ENCODE measurements at places on chromosomes 3 and 15.

GRCh38 chr3:34183611-34184340, 385.3 kb downstream of the PDCD6IP start:
- no peaks in the 10 kb centered on the region for H3K36me3 ChIP-seq
- H3K27ac ChIP-seq: no peak overlapping the region
- no peak overlapping the region for H3K4me3 ChIP-seq
- H3K27me3 ChIP-seq: no peaks in the 10 kb centered on the region
- DNase-seq: no peak

DNA sequence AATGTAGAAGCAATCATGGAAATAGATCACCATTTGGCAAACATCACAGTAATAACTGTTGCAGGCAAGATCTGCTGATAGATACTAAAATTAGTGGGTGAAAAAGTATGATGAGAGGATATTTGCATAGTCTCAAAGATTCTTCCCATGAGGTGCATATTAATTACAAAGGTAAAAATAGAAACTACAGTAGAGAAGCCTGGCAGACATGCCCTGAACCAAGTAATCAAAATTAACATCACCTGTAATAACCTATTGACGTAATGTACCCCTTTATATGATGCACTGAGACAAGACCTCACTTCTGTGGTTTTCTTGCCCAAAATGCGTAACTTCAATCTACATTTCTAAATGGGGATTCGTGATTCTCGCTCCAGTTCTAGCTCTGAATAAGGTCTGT, 14.4 kb downstream of the POMGNT2 start:
- H3K36me3 ChIP-seq: no peaks in the 10 kb centered on the region
- H3K4me3 ChIP-seq: no peak overlapping the region
- H3K4me1 ChIP-seq: peaks cover 2% of the 10 kb centered on the region
- H3K27me3 ChIP-seq: no peaks in the 10 kb centered on the region

DNA sequence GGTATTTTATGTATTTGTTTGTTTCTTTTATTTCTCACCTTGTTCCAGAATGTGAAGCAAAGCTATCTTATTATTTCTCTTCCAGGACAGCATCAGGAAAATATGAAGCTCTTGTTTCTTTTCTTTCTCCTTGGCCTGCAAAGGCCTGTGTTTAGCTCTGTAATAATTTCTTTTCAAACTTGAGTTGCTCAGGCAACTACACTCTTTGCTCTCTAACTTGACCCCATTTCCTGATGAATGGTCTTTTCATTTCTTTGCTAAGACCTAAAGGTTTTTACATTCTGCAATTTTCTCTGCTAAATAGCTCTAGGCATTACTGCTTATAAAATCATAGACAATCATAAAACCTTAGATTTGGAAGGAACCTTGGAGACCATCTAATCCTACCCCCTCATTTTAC, 26.2 kb upstream of the ZNF770 start:
- DNase-seq: no peak
- H3K27me3 ChIP-seq: no peaks in the 10 kb centered on the region
- H3K4me1 ChIP-seq: no peaks in the 10 kb centered on the region

- DNase-seq: no peak
- H3K36me3 ChIP-seq: no peaks in the 10 kb centered on the region
- H3K27ac ChIP-seq: no peak overlapping the region
- H3K4me1 ChIP-seq: no peaks in the 10 kb centered on the region
- no peaks in the 10 kb centered on the region for H3K27me3 ChIP-seq
Observed at GRCh38 chr3:36212251-36212650, 168.1 kb upstream of the STAC start.

DNA sequence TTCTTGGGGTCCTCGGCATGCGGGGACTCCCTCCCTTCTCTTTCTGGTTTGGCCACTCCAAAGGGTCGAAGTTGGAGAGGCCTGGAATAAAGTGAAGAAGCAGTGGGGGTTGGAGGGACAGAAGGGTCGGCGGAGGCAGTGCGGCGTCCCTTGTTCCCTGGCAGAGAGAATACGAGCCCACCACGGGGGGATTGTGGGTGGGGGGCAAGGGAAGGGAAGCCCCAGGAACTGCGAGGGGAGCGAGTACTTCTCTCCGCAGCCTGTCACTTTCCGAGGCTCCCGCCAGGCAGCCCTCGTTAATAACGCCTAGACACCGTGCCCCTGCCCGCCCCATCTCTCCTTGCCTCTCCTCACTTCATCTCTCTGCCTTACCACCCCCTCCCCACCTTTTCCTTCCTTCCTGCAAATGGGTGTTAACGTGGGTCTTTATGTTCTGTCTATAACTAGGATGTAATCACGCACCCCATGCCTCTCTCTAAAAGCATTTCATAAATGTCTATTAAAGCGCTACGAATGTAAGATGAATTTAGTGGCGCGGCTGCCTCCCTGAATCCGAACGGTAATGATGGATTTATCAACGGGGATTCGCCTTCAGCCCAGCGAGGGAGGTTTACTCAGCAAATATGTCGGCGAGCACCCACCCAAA, 13.7 kb downstream of the NR2F2 start:
- peaks cover 38% of the 10 kb centered on the region for H3K36me3 ChIP-seq
- 0 out of 2 replicates have a peak, but pooled peaks cover 2% of the 10 kb centered on the region for H3K4me1 ChIP-seq
- H3K27ac ChIP-seq: no peak overlapping the region
- H3K27me3 ChIP-seq: no peaks in the 10 kb centered on the region

GRCh38 chr3:128447561-128448013, 19.1 kb downstream of the DNAJB8 start:
- no peaks in the 10 kb centered on the region for H3K36me3 ChIP-seq
- DNase-seq: no peak
- H3K27ac ChIP-seq: no peak overlapping the region
- H3K4me3 ChIP-seq: no peak overlapping the region
- H3K4me1 ChIP-seq: no peaks in the 10 kb centered on the region

DNA sequence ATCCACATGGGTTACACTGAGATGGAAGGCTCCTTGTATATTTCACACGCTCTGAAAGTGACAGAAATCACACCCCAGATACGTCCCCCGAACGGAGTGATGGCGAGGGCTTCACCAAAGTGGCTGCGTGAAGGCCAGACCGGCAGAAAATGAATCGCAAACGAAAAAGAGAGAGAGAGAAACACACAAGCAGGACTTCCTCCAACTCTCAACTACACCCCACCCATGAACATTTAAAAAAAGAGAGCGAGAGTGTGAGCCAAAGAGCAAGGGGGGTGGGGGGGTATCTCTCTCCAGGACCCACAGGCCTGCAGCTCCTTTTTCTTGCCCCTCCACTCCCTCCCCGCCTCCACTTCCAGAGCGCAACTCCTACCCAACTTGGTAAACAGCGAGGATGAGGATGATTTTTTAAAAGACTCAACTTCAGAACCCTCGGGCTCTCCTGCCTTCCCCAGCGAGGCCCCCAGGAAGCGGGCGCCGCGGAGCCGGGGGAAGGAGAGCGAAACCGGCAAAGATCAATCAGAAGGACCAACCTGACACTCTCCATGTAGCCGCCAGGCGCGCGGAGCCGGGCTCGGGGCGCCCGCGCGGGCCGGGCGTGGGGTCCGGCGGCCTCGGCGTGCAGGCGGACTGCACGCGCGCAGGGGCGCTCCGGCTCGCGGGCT, 519.1 kb downstream of the FOXP1 start:
- H3K4me1 ChIP-seq: peaks cover 9% of the 10 kb centered on the region
- H3K27ac ChIP-seq: peak overlapping the region; percentile 43
- H3K36me3 ChIP-seq: no peaks in the 10 kb centered on the region

DNA sequence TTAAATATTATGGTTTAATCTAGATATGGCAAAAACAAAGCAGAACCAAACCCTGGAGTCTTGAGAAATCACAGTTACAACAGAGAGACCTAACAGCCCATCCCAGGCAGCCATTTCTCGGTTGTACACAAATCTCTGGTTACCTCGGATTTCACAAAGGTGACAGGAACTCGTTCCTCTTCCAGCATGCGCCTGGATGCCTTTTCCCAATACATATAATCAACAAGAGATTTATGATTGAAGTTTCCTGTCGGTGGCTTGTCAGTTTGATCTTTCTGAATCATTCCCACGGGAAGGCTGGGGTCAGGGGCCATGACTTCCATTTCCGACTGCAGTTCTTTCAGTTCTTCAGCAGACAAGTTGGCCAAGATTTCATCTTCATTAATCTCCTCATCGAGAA, 445 bp downstream of the LMOD3 start:
- peaks cover 10% of the 10 kb centered on the region for H3K4me1 ChIP-seq
- H3K27ac ChIP-seq: no peak overlapping the region
- H3K27me3 ChIP-seq: no peaks in the 10 kb centered on the region
- H3K36me3 ChIP-seq: no peaks in the 10 kb centered on the region
- H3K4me3 ChIP-seq: peak overlapping the region; percentile 51

- no peaks in the 10 kb centered on the region for H3K36me3 ChIP-seq
- no peak for DNase-seq
- no peak overlapping the region for H3K4me3 ChIP-seq
- H3K27ac ChIP-seq: no peak overlapping the region
- H3K4me1 ChIP-seq: no peaks in the 10 kb centered on the region
- H3K27me3 ChIP-seq: no peaks in the 10 kb centered on the region
Observed at GRCh38 chr3:193996221-193996620, 139.7 kb upstream of the HES1 start.

DNA sequence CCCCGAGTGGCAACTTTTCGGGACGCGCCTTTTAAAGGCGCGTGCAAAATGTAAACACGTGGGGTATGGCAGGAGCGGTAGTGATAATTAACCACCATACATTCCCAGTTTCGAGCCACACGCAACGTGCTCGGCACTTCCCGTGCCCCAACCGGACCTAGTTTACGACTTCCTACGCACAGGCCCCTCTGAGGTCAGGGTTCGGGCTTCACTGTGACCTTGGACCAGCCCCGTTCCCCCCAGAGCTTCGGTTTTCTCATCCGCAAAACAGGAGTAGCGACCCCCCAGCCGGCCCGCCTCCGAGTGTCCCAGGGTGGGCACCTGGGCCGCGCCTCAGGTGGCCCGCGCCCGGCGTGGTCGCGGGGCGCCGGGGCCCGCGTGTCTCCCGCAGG, 451 bp downstream of the CHCHD4 start:
- peaks cover 17% of the 10 kb centered on the region for H3K36me3 ChIP-seq
- H3K27ac ChIP-seq: peak overlapping the region; percentile 64
- peak; percentile 69 for DNase-seq
- peak overlapping the region; percentile 72 for H3K4me3 ChIP-seq

DNA sequence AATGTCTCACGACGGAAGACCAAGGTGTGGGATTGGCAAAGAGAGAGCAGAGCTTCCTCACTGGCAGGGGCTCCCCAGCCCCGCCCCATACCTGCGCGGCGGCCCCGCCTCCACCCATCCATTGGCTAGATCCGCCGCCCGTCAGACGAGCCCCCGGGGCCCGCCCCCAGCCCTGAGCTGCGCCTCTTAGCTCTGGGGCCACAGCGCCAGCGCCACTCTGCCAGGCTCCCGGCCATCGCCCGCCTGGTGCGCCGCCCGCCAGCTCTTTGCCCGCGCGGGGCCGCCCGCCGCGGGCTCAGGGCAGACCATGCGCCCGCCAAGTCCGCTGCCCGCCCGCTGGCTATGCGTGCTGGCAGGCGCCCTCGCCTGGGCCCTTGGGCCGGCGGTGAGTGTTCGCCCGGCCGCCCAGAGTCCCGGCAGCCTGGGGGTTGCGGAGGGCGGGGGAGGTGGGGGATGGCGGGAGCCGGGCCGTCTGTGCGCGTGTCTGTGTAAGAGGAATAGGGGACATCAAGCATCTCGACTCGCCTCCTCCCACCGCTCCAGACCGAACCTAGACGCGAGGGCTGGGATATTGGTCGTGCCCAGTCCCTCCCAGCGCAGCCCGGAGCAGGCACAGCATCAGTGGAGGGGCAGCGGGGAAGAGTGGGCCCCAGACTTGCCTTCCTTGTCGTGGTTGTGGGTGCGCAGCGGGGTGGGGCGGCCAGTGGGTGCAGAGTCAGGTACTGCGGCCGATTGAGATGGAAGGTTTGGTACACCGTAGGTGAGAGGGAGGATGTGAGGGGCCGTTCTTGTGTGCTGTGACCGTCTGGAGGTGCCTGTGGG, at the start of gene VIPR1:
VIPR1 (plus strand) TSS at position 215 of the 822 bp plus-strand sequence; CDS start at position 308, 93 bp downstream.
- no peaks in the 10 kb centered on the region for H3K36me3 ChIP-seq
- H3K27me3 ChIP-seq: no peaks in the 10 kb centered on the region
- no peak within 1 kb of the TSS for H3K4me3 ChIP-seq
- H3K27ac ChIP-seq: no peak within 1 kb of the TSS
- no peak for DNase-seq

- H3K4me1 ChIP-seq: no peaks in the 10 kb centered on the region
- no peak overlapping the region for H3K27ac ChIP-seq
- H3K36me3 ChIP-seq: no peaks in the 10 kb centered on the region
- DNase-seq: no peak
Observed at GRCh38 chr3:153625506-153625905, 463.5 kb downstream of the RAP2B start.
